ENCODE measurements at places on chromosomes 2 and 18.

DNA sequence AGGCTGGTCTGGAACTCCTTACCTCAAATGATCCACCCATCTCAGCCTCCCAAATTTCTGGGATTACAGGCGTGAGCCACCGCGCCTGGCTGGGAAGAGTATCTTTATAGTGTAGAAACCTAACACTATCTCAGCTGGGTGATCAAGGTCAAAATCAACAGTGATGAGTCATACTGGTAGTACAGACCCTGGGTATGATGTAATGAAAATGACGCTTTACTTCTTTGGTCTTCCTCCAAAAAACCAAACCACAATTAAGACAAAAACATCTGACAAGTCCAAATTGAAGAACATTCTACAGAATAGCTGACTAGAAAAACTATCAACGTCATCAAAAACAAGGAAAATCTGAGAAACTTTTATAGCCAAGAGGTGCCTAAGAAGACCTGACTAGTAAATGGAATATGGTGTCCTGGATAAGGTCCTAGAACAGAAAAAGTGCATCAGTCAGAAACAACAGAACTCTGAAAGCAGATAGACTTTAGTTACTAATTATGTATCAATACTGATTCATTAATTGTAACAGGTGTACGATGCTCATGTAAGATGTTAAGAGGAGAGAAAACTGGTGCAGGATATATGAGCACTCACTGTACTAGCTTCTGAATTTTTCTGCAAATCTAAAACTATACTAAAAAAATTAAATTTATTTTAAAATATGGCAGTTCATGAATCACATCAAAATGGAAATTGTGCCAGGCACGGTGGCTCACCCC is 25.4 kb downstream of the PDCL3 start:
- no peak for DNase-seq

DNA sequence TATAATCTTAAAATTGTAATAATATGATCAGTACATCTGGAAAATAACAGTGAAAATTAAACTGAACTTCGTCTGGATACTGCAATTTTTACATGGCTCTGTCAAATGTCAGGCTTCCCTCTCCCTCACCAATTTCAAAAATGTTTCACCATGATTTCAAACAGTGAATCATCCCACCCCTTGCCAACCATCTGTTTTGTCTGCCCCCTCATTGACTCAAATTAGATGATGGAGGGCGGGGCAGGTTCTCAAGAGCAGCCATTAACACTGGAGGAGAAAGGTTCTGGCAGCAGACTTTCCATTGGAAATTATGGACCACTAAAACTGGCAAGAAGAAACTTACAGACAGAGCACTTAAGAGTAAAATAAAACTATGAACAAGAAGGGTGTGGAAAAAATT is 1195.7 kb upstream of the ZEB2 start:
- no peak for DNase-seq

- DNase-seq = no peak
These were observed 297.7 kb downstream of the PLCL1 start for GRCh38 chr2:198102120-198102519.

DNA sequence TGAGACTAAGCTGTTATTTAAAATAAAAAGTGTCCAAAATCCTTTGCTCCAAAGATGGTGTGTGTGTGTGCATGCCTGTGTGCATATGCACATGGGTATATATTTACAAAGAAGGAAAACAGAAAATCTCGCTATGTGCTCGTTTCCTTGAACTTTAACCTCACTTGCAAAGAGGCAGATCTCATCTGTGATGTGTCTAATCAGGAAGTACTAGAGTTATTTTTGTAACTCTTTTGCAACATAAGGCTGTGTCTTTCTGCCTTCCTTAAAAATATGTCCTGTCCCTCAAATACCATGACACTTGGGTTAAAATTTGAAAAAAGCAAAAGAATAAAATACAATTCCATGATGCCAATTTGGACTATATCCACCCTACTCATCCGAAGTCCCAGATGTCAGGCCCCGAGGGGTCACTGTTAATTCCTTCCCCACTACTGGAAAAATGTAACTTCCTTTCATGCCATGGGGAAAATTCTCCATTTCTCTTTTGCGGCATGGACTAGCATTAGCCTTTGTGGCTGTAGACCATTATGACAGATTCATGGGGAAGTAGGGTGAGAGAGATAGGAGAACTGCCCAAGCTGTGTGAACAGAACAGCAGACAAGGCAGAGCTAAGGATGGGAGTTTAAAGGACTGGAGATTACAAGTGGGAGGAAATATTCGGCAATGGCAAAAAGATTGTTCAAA is 191.3 kb downstream of the MYO1B start:
- DNase-seq = no peak

DNA sequence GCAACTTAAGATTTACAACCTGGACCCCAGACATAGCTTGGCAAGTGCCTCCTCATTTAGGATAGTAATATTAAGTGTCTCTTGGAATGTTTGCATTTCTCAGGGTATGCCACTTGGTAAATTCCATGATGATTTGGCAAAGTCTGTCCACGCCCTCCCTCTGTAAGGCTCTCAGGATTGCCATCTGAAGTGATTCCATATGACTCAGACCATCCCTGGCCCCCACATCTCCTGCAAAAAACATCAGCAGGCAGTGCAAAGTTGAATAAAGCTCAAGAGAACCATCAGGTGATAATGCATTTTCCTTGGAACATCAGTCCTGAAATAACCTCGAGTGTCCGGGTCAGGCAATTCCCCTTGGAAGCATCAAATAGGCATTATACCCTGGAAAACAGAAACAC is 27.1 kb upstream of the PIEZO2 start:
- no peak for DNase-seq

- DNase-seq = no peak
These were observed 32.2 kb downstream of the RFX8 start for GRCh38 chr2:101442667-101443061.

DNA sequence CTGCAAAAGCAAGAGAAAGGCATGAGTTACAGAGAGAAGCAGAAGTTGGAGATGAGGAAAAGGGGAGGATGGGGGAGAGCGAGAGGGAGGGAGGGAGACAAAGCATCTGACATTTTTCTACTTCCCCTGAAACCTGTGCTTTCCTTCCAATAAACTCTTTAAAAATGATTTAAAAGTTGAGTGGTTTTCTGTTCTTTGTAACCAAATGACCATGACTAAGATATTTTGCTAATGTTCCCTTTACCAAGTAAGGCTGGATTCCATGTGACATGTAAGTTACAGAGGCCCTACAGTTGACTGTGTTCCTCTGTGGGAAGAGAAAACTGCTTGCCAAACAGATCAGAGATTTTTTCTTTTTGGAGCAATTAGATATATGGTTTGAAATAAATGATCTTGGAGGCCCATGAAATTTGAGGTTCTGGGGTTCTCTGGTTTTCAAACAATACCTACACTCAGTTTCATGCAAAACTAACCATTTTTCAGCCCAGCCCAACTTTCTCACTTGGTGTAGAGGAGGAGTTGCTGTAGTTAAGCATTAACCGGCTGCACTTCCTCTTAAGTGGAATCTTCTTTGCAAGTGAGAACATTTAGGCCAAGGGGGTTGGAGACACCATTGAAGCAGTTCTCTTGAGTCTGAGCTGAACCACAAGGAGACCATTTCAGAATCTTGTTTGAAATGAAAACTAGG is 34.5 kb downstream of the INSIG2 start:
- no peak for DNase-seq

- no peak for DNase-seq
These were observed 662.1 kb downstream of the LRP1B start for GRCh38 chr2:141468761-141469160.

DNA sequence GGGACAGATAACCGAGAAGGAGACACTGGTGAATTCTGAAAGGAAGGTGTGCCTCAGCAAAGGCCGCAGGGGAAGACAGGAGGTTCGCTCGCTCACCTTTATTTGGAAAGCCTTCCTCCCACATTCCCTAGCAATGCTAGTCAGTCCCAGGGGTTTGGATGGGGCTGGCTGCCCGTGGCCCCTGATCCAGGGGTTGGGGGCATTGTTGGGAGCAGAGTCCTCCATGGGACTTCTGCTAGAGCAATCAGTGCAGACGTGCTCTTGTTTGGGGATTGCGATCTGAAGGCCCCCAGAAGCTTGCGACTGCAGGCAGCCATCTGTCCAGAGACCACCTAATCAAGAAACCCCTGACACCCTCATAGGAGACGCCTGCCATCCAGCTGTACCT is 6.0 kb upstream of the CYP27C1 start:
- DNase-seq = no peak

DNA sequence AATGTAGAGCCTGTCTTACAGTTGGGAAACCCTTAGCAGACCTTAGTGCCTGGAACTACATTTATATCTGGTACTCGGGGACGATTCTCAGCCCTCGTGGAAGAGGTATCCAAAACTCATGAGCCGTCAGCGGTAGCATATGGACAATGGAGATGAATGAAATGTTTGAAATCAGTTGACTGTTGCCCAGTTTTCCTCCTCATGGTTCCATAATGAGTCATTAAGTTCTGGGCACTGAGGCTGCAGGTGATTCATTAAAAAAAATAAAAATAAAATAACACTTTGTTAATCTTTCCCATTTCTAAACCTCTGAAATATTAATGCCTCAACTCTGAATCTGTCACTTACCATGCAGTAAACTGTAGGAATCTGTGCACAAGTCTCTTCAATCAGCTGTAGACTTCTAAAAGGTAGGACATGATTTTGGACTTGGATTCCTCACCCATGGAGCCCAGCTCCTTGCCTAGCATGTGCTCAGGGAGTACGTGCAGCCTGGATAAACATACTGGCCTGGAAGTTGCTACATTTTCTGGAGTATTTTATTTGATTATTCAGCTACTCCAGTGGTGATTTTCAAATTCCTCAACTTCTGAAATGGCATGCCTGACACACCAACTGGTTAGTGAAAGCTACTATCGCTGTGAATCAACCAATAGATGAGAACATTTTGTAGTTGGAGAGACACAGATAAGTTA is 979.2 kb downstream of the CNTNAP5 start:
- no peak for DNase-seq

DNA sequence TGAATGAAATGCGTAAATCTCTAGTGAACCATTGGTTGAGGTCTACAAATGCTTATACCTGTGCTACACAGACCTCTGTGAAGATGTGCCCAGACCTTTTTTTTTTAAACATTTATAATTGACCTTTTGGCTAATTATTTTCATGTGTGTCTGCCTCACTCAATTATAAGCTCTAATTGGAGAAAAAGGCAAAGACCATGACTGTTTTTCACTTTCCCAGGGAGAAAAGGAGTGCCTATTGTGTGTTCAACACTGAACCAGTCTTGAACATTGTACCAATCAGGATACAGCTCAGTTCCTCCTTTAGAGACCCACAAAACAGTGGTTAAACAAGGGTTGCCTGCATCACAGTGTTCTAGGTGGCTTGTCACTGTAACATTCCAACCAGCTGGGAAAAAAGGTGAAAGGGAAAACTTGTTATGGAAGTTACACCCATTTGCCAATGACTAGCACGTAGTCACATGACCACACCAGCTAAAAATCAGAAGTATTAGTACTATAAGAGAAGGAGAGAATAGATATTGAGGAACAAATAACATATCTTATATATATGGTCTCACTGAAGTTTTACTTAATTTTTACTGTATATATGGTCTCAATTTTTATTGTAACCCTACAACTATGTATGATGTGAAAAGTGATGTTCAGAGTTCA is 13.4 kb downstream of the TANK start:
- no peak for DNase-seq

DNA sequence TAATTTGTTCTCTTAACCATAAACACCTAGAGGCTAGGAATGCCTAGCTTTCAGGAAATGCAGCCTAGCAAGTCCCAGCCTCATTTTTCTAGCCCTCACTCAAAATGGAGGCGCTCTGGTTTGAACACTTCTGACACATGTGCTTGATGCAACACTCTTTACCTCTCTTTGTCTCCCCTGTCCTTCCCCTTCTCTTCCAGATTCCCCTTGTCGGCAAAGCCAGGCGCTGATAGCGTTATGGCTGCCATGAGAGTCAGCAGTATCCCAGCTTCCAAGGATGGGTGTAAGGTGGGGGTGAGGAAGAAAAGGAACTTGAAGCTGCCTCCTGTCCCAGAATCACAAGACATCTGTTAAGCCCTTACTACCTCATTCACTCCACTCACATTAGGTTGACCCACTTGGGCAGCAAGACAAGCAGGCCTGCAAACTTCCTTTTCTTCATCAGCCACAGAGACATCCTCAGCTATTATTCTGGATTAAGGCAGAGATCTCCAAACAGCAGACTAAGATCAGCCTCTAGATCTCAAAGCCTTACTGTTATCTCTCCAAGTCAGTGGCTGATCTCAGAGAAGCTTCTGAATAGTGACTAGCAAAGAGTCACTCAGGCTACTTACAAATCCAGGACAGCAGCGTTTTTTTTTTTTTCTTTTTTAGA is 1.9 kb upstream of the ST3GAL5 start:
- DNase-seq = no peak

- no peak for DNase-seq
These were observed 80.7 kb upstream of the MEX3C start for GRCh38 chr18:51278045-51278649.

DNA sequence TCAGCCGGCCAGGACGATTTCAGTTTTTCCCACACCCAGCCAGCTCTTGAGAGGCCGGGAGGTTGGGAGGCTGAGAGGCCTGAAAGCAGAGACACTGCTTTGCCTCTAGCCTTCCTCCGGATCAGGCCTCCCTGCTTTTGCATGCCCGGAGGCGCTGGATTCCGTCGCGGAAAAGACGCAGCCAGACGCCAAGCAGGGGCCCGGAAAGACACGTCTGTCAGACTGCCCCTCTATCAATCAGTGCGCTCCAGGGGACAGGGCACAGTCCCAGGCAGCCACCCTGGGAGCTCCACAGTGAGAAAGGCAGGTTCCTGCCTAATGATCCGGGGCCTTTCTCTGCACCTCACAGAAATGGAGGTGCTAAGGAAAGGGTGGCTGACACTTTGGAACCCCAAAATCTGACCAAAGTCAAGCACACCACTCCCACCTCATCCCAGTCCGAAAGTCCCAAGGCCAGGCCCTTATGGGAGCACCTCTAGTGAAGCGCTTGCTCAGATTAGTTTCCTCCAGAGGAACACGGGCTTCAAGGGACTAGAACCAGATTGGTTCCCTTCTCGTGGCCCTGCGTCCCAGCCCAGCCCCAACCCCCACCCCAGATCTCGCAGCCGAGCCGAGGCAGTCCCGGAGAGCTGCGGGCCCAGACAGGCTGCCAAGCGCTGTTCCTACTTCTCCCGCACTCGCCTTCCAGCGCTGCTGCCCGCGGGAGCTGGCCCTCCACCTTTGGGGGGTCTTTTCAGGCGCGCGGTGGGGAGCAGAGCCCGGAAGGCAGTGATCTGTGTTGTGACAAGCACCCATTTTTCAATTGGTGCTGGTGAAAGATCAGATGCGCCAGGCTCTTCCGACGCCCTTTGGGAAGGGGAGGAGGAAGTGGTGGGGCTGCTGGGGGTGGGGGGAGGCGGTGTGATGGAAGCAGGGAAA is 5.0 kb downstream of the DLX1 start:
- no peak for DNase-seq

DNA sequence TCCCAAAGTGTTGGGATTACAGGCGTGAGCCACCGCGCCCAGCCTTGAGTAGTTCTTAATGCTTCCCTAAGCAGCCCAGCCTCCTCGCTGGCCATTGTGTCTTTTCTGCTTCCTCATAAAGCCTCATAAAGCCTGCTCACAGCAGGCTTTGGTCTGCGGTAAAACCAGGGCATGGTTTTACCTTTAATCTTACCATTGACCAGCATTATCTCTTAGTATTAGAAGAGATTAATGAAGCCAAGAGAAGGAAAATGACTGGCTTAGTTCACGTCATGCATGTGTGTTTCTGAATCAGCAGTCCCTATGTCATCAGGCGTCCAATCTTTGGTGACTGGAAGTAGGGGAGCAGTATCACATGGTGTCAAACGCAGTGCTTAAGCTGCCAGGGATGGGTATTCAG is 14.9 kb upstream of the CDCA7 start:
- no peak for DNase-seq

- no peak for DNase-seq
These were observed 55.4 kb upstream of the THUMPD2 start for GRCh38 chr2:39834426-39834825.
